Left renal cortex interstitium (tissue), 4 donors: ENCODE measurements at places on chromosomes 16 and 17.

DNA sequence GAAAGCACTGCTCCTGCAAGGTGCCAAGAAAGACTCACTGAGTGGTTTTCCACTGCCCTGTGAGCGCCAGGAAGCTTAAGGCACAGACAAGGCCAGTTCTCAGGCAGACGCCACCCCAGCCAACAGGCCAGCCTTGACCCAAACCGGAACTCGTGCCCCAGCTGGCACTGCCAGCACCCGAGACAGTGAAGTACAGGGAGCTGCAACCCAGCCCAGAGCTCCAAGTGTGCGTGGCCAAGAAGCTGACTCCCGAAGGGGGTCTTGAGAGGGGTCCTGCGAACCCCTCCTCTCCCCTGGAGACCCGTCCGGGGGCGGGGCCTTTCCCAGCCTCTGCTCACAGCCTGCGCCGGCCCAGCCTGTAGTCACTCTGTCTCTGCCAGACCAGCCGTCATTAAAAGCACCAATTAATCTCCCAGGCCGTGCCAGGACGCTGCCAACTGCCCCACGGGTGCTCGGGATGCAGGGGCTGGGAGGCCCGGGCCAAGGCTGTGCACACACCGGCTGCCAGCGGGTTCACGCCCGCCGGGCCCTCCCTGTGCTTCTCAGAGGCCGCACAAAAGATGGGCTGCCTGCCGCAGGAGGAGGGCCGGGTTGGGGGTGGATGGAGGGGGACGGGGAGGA lies 4.4 kb upstream of the SOX8 start:
- DNase-seq, result no peak

DNA sequence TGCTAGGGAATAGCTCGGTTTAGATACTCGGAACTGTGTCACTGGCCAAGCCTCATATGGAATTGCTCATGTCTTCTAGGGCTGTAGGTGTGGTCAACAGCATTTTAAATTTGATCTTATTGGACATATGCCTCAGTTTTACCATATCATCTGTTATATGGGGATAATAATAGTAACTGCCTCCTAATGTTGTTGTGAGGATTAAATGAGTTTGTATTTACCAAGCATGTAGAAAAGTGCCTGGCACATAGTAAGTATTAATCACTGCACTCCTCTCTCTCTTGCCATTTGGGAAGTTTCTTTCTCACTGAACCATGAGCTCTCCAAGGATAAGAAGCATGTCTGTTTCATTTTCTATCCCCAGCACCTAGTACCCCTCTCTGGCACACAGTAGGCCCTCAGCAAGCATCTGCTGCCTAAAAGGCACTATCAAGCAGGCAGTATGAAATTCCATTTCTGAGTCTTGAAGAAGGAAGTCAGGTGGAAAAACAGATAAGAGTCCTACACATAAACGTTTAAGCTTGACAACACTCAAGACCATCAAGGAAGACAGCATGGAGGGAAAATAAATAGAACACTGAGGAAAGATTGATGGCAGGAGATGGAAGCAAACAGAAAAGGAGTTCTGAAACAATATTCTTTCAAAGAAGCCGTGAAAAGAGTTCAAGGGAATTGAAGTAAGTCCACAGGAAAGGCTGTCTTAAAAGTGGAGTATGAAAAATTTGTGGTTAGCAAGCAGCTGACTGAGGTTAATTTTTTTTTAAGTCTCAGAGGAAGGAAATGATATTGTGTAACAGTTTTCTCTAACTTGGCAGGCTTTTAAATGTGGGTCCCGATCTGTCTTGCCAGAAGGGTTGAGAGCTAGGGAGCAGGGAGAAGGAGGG lies 2.2 kb upstream of the ATP6V0A1 start:
- no peak for DNase-seq

GRCh38 chr17:48734333-48735061 lies 5.9 kb upstream of the HOXB13 start:
- DNase-seq, result no peak

DNA sequence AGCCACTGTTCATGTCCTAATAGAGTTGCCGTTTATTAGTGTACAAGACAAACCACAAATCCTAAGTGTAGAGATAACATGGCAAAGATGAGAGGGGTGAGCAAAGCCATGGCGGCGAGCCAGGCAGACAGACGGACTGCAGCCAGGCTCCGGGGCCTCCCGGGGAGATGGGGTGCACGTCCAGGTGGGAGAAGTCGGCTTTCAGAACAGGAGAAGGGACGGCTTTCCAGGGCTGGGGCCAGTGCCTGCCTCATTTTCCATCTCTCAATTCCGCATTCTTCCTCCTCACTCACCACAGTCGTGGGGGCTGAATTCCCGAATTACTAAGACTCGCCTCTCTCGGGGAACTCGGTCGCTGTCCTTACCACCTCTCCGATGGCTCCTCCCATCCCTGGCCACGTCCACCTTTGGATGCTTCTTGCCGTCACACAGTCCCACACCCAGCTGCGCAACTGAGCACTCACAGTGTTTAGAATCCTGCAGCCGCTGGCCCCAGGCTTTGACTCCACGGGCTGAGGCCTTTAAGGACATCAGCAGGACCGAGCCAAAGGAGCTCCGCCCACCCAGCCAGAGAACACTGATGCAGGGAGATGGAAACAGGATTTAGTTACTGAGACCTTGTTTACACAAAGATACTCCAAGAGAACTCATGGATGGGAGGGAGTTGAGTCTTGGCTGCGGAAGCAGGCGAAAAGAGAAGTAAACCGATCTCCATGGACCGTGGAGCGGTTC lies 59.7 kb downstream of the RNF112 start:
- DNase-seq, result no peak

DNA sequence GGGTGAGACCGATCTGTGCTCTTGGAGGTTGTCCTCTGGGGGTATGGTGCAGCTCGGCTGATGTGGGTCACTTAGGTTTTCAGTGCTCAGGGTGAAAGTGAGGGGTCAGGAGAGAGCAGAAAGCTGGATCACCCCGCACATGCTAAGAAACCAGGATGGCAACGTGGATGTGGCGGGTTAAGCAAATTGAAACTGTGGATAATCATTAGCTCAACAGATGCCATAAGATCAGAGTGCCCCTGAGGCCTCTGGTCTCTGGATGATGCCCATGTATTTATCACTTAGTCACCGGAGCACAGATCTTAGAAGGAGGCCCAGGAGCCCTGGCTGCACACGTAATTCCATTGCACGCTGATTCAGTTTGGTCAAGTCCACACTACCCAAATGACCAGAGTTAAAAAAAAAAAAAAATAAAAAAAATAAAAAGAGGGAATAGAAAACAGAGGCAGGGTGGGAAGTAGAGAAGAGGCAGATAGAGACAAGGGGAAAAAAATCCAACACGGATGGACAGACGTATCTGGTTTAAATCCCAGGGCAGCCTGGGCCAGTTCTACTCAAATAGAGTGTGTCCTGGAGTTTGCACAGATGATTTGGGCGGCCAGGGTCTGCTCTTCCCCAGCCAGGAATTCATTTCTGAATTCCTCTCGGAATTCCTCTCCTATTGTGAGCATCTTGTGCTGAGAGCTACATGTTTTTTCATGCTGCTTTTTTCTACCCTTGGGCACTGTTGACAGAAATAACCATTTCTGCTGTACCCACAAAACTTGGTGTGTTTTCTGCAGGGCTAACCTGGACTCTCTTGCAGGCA lies 378.3 kb downstream of the CPPED1 start:
- no peak for DNase-seq

- DNase-seq, result no peak
These were observed 5.8 kb downstream of the MTHFSD start for GRCh38 chr16:86549076-86549892.
